Left ventricle myocardium inferior (tissue), 1 donor: ENCODE measurements at places on chromosomes 4 and X. TPM values are rescaled to one million over a fixed set of nuclear protein-coding genes. Genes with fewer than 3 reads are reported as not detected.

The C1QTNF7 gene
- 2.4 TPM for total RNA-seq

- peak; percentile 32 for DNase-seq
These were observed 490 bp downstream of the RWDD4 start for GRCh38 chr4:183658362-183659028.

DNA sequence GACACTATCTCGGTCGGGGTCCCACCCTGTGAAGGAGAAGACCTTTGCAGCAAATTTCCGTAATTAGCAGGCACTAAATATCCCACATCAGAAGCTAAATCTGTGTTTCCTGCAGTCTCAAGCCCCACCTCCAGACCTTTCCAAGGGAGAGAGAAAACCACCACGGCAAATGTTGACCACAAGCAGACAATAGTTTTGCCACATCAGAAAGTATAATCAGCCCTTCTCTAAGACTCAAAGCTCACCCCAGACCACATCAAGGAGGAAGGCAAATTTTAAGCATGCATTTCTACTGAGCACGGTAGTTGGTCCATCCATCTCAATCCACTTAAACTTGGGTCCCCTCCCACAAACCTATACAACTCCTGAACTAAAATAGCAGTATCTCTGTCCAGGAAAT is 398.5 kb downstream of the GPM6A start:
- DNase-seq, result no peak

- DNase-seq, result no peak
These were observed 151.3 kb upstream of the KCNIP4 start for GRCh38 chr4:22099896-22100295.

GRCh38 chrX:147180886-147181285 is 366.3 kb upstream of the CXorf51A start:
- no peak for DNase-seq
